GM03348 (cell line): ENCODE measurements at places on chromosomes 12 and 14.

- peak; percentile 57 for DNase-seq
Observed at GRCh38 chr14:53355581-53356112, 202.5 kb upstream of the DDHD1 start.

DNA sequence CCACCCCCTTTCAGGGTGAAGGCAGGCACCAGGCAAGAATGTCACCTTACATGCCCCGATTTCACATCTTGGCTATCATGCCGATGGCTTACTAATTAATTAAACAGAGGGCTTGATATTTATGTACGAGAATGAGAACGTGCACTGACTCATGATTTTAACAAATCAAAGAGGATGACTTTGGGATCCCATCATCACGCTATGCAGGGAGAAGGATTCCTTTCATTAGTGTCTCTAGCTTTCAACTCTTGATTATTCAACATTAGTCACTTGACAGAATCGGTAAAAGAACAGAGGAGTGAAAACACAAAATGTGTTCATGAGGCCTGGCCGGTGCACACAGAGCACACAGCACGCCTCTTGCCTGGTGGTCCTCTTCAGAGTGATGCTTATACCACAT, 80.6 kb downstream of the PRKAB1 start:
- no peak for DNase-seq

DNA sequence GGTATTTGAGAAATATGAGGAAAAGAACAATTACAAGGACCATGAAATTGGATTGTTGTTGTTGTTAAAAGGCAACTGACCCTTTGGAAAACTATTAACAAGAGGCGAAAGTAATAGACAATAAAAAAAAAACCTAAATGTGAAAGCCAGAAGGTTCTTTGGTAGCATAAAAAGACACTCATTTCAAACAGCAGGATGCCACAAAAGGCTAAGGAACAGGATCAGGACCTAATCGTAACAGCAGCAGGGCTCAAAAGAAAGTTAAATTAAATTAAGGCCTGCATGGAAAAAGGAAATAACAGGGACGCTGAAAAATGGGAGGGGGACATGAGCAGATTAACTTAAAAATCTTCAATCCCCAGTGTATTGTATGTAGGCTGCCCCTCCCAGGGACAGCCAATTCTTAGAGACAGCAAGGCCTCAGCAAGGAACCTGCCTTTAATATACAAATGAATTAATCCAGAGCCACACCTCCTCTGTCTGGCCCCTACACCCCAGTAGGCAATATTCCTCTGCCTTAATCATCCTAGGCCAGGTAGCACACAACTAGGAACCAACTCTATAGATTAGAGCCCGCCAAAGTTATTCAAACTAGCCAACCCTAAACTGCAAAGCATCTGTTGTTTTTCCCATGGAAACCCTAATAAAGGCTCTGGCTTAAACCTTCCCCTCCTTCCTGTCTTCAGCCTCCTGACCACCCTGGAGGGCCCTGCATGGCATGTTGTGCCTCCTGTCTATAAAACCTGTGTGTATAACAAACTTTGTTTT, 28.4 kb upstream of the AP4S1 start:
- DNase-seq: no peak

DNA sequence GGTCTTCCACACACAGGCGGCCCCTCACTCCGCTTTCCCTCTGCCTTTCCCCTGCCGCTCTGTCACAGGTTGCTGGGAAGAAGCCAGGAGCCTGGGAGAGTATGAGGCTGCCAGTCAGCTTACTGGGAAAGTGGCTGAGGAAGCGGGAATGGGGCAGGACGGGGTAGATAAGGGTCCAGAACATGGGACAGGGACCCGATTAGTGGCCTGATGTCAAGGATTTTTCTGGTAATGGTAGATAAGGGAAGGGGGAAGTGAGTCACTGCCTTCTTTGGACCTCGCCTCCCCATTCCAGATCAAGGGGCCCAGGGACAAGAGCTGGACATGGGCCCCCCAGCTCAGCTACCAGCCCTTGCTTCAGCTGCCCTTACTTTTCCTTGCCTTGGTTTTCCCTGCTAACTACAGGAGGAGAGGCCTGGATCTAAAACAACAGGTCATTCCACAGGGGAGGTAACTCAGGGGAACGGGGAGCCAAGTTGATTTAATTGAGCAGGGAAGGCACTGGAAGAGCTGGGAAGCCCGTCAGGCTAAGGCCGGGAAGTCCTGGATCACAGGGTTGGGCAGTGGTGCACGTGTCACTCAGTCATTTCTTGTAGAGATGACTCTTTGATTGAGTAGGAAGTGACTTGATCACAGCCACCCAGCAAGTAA, 3.5 kb upstream of the LPAR5 start:
- no peak for DNase-seq

DNA sequence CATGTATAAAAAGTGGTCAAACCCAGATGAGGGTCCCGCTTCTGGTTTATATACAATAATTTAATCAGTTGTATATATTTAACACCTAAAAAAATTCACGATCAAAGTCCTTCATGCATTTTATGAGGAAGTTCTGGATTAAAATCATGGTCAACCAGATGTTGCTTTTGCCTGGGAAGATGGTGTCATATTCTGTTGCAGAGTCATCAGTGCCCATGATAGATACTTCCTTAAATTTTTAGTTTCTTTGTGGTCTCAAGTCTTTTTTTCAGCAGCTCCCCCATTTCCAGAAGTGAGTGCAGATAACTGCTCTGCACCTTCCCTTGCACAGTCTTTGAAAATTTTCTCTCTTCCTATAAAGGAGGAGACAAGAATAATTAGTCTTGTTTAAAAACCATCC, 16.1 kb downstream of the ERP29 start:
- DNase-seq: no peak

DNA sequence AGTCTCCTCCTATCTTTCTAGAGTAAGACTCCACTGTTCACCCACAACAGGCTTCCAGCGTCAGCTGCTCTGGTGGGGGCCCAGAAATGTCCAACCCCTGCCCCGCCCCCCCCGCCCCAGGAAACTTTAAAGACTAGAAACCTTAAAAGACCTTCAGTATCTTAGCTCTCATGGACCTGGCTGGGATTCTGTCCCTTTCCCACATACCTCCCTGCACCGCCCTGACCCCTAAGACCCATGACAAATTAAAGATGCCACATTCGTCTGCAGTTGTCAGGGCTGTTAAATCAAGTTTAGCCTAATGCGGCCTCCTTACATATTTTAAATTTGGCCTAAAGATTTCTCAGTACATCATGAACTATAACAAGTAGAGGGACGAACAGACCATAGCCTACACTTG, 10.0 kb upstream of the SERPINA10 start:
- no peak for DNase-seq

DNA sequence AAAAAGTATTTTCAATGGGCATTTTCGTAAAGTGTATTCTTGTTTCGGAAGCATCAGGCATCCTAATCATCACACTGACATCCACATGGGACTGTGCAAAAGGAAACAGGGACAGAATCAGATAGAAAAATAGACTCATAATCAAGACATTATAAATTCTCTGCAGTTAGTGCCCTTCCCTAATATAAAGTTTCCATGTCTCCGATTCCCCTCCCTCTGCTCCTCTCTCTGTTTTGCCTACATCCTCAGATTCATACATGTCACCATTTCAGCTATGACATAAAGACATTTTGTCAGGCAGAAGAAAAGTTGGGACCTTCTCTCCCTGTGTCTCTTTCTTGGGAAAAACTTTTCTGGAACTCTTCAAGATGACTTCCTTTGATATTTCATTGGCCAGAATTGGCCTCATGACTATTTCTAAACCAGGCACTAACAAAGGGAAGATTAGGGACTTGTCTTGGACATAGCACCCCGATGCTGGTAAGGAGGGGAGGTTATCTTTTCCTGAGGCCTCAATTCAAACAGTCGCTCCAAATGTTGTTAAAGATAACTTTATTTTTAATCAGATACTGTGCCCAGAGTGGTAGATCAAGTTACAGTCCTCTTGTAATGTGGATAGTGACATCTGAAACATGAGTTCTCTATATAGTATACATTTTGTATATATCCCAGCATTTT, 212.1 kb upstream of the BTG1 start:
- DNase-seq: no peak

DNA sequence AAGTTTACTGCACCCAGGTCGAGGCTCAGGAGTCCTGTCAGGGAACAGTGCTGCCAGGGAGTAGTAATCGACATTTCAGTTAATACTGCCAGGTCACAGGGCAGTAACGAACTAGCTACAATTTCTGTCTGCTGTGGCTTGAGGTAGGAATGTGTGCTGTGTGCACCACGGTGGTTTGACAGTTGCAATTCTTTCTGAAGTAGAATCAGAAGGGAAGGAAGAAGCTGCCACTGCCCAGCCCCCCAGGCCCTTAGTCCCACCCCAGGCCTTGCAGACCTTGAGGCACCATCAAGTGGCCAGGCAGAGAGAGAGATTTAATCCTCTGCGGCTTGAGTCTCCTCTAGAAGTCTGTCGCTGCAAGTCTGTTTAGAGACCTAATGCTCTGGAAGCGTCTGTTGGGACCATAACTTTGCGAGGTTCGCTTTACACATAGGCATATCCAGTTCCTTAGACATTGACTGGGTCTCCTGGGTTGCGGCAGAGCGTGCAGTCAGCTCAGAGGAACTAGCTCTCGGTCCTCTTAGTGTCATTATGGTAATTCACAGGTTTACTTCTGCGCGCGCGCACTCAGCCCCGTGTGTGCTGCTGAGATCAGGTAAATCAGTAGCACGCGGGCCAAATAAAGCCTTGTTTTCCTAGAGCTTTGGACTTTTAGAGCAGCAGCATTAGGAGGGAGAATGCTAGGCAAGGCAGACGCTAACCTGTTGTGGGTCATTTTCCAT, 9.8 kb downstream of the NKX2-1 start:
- DNase-seq: no peak

DNA sequence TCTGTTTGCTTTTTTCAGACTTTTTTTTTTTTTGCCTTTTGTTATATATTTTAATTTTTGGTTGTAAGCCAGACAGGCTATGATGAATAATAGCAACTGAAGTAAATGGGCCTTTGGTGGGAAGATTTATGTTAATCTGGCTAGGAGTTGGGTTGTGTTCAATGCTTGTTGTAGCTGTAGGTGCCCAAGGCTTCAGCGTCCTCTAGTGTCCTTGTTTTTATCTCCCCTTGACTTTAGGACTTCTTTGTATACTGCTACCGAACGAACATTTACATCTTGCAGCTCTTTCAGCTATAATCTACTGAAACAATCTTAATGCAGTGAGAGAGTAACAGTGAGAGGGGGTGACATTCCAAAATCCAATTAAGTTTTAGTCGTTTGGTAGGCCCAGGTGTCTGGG, 848.4 kb upstream of the FBXO33 start:
- no peak for DNase-seq

- DNase-seq: peak; percentile 37
Observed at GRCh38 chr12:96258104-96258961, 64.2 kb downstream of the ELK3 start.

- DNase-seq: no peak
Observed at GRCh38 chr14:26217778-26218177, 380.1 kb downstream of the NOVA1 start.
